ENCODE measurements at places on chromosomes 4 and X.

DNA sequence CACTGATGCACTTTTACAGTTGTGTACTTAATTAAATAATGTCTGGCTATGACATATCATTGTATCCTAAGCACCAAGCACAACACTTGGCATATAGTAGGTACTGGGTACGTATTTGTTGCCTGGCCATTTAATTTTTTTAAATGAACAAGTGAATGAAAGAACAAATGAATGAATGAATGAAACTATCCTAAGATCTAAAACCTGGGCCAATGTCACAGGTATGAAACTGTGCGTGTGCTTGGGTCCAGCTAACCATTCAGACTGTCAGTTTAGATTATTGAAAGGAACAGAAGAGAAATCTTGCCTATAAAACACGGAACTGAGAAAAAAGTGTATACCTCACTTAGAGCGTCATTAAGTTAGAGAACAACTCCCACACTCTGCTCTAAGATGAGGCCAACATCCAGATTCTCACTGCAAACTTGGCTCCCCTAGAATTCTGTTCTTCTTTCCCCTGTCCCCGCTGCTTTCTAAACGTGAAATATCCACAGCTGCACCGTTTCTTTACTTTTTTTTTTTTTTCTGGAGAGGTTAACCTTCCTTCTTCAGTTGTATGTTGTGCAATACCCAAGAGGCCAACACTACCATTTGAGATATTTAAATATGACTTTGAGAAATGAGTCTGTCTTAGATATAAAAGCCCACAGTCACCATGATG lies 17.3 kb upstream of the SEL1L3 start:
- DNase-seq, result no peak

- no peak for DNase-seq
Observed at GRCh38 chr4:23213198-23213597, 520.5 kb downstream of the GBA3 start.

DNA sequence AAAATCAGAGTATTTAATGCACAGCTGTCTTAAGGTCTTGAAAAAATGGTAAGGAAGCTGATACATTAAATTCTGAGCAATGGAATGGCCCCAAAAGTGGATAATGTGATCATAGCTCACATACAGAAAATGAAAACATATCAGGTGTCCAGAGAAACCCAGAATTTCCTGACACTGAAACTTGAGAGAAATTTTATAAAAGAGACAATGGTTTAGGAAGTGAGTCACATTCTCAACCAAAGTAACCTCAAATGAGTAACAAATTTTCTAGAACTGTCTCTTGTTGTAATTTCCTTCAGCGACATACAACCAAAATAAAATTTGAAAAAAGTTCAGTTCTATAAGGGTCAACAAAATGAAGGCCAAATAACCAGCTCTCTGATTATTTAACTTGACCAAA lies 37.4 kb upstream of the PACRGL start:
- no peak for DNase-seq

DNA sequence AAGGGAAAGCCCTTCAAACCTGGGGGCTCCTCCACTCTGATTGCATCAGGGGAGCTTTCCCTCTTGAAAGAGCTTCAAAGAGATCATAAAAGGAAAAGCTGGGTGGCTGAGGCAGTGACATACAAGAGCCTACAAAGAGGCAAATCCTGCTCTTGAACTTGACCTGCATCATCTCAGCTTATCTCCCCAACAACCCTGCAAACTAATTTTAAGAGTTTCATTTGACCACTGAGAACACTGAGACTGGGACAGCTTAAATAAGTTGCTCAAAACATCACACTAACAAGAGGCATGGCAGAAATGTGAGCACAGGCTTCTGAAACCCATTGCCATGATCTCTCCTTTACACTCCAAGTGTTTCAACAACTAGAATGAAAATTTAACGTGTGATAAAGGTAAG lies 101.6 kb upstream of the PPARGC1A start:
- no peak for DNase-seq

GRCh38 chr4:99411041-99411440 lies 24.1 kb downstream of the ADH7 start:
- DNase-seq, result no peak

DNA sequence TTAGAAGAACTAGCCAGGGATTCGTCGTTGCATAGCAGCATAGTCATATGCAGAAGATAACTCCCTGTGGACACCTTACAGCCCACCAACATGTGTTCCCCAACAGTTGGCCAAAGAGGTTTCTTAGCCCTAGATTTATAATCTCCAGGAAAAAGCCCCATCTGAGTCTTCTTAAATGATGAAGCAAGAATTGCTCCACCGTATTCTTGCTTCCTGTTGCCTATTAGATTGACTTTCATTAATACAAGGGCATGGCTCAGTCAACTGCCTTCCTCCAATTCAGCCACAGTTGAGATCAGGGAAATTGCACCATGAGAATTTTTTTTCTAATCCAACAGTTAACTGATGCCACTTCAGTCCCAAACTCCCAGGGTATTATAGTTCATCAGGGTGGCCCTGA lies 5.2 kb upstream of the AFF2 start:
- DNase-seq, result no peak

DNA sequence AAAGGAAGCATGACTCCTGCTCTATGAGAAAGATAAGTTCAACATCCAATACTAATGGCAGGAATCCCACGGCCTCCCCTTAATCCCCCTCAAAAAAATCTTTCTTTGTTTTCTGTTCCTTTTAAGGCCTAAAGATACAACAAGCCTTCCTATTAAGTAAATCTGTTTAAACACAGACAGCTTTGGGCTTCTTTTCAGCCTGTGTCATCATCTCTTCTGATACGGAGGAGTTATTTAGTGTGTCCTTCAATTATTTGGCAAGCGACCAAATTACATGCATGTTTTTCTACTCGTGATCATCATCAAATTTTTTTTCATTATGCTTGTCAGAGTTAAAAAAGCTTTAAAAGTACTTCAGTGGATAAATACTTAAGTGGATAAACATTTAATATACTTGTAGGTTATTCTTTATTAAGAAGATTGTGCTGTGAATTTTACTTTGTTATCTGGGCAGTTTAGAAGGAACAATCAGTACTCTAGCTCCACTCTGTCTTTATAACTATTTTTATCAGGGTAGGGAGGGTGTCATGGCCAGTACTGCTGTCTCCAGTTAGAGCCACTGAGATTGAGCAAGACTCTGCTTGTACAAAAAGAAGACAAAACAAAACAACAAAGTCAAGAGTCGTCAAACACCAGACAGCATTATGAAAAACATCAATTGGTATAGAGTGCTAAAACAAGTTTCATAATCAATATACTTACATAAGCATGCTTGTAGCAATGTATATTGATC lies 210.7 kb downstream of the PRR32 start:
- DNase-seq, result no peak

GRCh38 chr4:128393101-128393704 lies 105.6 kb upstream of the PGRMC2 start:
- no peak for DNase-seq

- DNase-seq, result no peak
Observed at GRCh38 chrX:97639526-97639925, 755.8 kb downstream of the RPA4 start.

GRCh38 chrX:11244636-11245035 lies 48.6 kb upstream of the AMELX start:
- DNase-seq, result no peak

DNA sequence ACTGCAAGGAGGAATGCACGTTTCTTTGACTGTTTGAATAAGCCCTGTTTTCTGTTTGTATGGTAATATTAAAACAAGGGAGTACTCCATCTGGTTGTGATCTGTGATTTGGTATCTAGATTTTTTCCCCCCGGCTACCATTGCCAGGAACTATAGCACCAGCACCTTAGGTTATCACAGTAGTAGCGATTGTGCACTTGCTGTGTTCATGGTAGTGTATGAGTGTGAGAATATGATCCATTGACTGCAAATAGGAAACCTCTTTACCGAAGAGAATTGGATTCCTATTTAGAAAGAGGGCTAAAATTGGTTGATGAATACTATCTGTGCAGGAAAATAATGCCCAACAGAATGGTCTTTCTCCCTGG lies 69.9 kb downstream of the LARP7 start:
- no peak for DNase-seq

DNA sequence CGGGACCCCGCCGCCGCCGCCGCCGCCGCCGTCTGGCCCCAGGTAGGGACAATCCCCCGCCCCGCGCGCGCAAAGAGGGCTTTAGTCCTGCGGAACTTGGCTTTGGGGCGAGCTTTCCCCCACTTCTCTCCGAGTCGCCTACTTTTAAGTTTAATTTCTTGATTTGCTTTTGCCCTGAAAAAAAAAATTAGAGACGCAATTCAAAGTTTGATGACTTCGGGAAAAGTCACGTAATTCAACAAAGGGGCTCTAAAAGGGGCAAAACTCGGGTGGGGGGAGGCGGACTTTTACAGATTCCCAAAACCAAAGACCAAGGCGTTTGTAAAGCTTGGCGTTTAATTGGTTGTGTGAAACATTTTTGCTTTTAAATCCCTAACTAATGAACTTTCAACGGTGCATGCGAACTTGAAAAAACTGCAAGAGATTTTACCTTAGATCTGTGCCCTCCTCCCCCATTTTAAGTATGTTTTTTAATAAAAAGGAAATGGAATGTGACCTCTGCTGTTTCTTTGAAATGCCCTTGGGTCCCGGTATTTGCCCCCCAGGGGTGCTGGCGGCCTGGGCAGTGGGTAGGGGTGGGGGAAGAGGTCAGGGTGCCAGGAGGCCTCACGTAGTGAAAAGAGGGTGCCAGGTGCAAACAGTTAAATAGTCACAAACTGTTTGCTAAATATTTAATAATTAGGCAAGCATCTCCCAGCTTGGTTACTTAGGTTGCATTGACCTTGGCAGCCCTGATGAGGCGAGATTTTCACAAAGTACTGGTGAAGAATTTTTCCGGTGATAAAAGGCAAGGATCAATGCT lies 209.7 kb downstream of the NWD2 start:
- DNase-seq, result no peak

- DNase-seq, result no peak
Observed at GRCh38 chr4:86927843-86928395, 6.9 kb upstream of the AFF1 start.

DNA sequence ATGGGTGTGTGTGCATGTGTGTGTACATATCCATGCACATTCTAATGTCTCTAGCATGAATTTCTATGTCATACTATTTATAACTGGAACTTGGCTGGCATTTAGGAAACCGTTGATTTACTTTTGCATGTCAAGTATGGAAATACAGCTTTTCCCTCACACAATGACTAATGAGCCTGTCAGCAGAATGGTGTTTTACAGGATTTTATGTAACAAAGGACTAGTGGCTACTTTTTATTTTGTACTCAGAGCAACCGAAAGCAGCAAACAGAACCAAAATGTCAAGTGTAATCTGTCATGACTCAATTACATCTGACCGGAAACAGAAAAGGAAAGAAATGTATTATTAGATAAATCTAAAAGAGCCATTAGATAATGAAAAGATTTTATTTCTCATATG lies 1911.5 kb upstream of the AGA start:
- no peak for DNase-seq

DNA sequence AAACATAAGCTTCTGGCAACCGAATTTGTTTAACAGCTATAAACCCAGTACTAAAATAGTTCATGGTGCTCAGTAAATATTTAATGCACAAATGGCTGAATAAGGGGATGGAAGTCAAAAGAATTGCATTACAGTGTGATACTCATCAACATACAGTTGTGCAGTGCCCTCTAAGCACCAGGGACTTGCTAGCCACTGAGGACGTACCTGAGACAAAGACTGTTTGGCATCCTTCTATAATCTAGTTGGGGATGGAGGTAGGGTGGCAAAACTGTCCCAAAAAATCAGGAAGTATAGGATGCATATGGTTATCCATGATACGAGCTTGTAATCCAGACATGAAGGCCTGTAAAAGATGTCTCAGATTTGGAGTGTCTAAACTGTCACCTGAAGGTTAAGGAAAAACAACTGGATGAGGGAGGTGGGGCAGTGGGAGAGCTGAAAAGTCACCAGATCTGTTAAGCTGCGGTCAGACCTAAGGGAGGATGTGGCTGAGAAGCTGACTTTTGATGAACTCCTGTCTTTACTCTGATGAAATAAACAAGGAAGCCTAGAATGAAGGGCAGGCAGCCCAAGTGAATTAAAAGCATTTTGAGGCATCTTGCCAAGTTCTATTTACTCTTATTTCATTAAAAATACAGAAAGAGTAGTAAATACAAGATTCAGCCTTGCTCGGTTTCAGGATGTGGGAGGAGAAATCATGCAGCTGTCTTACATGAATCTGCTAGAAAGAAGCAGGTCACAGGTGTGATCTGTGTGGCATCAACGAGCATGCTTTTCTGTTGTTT lies 12.0 kb upstream of the CD38 start:
- DNase-seq, result no peak

DNA sequence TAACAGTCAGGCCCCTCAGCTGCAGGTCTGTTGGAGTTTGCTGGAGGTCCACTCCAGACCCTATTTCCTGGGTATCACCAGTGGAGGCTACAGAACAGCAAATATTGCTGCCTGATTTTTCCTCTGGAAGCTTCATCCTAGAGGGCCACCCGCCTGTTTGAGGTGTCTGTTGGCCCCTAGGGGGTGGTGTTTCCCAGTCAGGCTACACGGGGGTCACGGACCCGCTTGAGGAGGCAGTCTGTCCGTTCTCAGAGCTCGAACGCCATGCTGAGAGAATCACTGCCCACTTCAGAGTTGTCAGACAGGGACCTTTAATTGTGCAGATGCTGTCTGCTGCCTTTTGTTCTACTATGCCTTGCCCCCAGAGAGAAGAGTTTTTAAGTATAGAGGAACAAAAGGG lies 160.8 kb downstream of the DKK2 start:
- no peak for DNase-seq

GRCh38 chrX:77628294-77629025 lies 157.6 kb downstream of the ATRX start:
- no peak for DNase-seq

DNA sequence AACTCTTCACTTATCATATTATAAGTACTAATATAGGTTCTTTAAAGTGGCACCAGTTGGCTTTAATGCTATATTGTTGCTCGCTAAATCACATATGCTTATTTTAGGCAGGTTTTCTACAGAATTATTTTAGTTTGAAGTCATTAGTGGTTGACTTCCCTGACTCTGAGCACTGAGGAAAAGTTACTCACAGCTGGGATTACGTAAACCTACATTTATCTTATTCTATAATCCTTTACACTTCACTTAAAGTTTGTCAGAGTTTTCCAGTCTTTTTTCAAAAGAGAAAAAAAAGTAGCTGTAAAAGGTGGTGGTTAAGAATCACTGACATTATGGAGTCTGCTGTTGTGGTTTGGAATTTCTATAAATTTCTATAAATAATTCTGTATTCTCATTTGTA lies 5.8 kb downstream of the UGT2B4 start:
- no peak for DNase-seq

- no peak for DNase-seq
Observed at GRCh38 chr4:41465146-41465761, 72.7 kb upstream of the LIMCH1 start.

GRCh38 chr4:86630629-86631028 lies 36.5 kb downstream of the PTPN13 start:
- DNase-seq, result no peak

- no peak for DNase-seq
Observed at GRCh38 chrX:40734971-40735324, 394 bp downstream of the MED14 start.

GRCh38 chr4:55635741-55636655 lies at the start of gene NMU:
Gene NMU, minus strand, starts transcription at chr4:55636298. Its CDS starts 106 bp downstream, at chr4:55636192.
- no peak for DNase-seq
